ENCODE measurements at places on chromosomes 2 and 18.

DNA sequence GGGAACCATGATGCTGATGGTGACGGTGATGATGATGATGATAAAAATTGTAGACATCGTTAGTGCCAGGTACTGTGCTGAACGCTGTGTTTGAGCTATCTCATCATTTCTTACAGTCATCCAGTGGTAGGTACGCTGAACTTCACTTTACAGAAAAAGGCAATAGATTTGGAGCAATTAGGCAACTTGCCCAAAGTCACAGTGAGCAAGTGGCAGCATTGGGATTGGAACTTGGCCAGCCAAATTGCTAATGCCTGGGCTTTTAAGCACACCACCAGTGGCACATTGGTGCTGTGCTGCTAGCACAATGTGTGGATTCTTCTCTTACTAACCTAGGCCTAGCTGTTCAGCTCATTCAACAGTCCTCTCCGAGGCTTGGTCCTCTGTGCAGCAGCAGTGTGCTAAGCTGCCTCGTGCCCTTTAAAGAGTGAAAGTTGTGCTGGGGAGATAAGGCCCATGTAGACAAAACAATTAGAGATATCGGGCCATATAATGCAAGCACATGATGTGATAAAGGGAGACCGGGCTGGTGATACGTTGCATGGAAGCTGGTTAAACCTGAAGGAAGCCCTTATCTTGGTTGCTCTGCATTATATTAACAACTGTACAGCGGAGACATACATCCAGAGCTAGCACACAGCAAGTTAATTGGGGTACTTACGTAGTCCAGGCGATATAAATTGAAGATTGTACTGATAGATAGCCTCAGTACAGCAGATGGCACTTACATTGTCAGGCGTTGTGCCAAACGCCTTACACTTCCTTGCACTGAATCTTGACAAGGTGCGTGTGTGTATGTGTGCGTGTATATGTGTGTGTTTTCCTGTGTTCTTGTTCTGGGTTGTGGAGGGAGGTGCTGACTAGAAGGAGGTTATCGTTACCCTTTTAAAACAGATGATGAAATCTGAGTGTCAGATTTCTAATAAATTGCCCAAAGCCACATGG is 28.4 kb downstream of the HK2 start:
- DNase-seq = no peak

- no peak for DNase-seq
Observed at GRCh38 chr18:39191931-39192330, 1626.3 kb upstream of the CELF4 start.

DNA sequence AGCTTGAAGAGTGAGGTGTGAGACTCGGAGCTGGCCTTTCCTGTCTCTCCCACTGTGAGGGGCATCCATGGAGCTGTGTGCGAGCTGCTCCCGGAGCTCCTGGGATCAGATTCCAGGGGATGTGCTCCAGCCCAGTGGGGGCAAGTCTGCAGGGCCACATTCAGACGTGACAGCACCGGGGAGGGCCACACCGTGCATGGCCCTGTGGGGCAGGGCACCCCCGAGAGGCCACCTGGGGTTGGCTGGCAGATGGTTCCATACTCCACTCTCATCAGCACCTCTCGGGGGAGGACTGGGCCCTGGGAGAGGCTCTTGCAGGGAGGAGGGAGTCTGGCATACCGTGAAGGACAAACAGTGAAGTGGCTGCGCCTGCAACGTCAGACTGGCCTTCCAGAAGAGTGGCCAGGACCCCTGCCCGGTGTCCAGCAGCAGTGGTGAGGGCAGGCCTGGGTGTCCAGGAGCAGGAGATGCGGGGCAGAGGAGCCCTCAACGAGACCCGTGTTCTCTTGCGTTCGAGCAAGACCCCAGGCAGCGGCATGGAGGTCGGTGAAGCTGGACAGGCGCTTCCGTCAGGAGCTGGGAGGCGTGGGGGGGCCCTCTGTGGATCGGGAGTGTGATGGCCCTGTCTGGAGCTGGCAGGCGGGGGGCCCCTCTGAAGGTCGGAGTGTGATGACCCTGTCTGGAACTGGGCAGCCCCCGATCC is 84.3 kb downstream of the ASB1 start:
- no peak for DNase-seq

DNA sequence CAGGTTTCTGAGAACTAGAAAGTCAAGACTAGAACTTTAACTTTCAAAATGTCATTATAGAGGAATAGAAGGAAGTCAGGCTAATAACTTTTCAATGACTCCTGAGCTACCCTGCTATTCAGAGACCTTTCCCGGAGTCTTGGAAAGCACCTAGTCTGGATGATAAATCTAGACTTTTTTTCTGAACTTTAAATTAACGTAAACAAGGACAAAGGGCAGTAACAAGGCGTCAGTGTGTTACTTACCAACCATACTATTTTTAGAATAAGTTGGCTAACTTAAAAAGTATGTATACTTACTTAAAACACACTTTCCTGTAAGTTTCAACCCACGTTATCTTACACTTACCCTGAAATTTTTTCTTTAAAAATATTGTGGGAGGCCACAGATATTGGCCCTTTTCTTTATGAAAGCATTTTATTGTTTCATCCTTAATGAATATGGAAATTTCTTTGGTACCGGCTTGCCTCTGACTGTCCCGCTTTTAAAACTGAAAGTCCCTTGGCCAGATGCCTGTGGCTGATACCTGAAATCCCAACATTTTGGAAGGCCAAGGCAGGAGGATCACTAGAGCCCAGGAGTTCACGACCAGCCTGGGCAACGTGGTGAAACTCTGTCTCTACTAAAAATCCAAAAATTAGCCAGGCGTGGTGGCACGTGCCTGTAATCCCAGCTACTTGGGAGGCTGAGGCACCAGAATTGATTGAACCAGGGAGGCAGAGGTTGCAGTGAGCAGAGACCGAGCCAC is 9.7 kb downstream of the PMAIP1 start:
- no peak for DNase-seq

GRCh38 chr2:11784747-11785610 is 38.5 kb downstream of the LPIN1 start:
- no peak for DNase-seq

DNA sequence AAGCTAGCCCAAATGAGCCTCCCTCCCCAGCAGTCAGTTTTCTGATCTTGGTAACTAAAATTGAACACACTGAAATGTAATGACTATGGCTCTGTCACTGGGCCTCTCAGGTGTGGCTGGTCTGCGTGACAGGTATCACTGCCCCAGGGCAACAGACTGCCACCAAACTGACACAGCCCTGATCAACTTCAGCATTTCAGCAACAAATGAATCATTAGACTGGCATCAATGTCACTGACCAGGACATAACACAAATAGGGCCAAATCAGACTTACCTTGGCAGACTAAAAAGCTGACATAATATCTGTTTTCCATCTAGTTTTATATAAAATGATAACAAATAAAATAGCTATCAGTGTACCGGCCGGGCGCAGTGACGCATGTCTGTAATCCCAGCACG is 290.8 kb upstream of the CHAC2 start:
- DNase-seq = no peak

DNA sequence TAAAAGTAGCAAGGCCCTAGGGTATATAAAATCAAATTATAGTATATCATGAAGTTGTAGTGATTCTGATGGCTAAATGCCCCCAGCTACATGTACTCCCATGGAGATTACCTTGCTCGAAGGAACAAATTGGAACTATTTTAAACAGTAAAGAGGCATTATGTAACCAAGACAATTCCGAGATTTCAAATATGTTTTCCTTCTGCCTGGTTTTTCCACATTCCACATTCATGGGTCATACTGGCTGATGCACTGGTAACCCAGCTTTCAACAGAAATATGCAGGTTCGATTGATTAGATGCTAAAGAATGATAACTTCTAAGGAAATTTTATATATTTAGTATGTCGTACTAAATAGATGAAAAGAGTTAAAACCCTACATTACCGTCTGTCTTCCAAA is 62.3 kb upstream of the MGAT4A start:
- DNase-seq = no peak

DNA sequence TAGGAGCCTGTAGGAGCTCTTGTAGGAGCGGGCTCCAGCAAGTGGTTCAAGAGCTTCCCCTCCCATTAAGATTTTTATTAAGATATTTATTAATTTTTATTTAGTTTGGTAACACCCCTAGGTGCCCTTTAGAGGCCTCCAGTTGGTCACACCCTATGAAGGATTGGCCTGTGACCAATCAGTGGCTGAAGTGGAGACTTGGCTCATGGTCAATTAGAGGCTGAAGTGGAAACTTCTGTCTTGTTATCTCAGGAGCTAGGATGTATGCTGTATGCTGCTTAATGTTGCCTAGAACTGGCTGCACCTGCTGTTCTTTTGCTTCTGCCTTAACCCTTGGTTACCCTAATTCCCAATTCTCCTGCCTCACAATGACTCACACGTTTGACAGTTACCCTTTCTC is 48.7 kb downstream of the DHRS9 start:
- DNase-seq = no peak

DNA sequence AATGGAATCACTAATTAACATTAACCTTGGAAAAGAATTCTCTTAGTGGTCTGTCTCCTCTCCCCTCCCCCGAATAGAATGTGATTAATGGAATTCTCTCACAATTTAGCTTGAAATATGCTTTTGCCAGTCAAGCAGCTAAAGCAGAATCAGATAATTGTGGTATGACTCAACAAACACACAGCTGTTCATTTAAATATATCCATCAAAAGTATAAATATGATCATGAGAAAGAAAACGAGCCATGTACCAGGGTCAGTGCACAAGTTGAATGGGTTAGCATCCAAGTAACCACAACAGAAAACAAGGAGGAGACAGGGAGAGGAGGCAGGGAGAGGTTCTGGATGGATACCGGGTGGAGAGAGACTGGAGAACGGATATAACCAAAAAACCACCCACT is 66.9 kb downstream of the ACVR1 start:
- DNase-seq = no peak

DNA sequence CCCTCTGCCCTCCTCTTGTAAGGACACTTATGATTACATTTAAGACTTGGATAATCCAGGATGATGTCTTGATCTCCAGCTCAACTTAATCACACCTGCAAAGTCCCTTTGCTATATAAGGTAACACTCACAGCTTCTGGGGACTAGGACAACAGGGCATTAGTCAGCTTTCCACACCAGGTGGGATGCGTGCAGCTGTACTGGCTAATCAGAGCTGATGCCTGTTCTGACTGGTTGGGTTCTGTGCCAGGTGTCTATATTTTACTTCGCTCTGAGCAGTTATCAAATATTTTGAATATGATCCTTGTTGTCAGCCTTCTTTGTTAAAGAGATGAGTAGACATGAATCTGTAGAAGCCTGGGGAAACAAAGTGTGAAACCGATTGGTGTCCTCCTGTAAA is 115.5 kb upstream of the ATP8B1 start:
- DNase-seq = no peak

DNA sequence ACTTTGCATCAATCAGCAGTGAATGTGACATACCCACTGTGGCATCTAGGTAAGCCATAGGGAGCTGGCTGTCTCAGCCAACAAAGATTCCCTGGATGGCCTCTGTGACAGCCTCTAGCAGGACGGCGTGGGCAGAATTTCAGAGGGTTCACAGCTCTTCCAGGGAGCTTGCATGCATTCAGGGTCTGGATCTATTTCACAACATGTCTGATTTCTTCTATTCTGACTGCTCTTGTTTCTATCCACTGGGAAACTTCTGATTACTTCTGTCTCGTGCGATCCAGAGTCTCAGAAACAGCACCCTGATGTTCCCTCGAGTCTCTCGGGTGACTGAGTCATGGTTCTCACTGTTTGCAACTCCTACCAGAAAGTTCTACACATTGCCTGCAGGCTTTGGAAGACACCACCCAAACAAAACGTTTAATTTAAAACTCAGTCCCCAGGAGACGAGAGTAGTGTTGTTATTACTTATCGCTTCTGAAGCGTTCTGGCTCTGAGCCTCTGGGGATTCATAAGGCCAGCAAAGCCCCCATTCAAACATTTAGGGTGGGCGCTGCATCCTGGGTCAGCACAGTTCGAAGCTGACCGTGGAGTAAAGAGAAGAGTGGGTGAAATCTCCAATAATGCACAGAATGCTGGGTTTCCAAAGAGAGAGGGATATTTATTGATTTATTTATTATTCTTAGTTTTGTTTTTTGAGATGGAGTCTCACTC is 41.9 kb upstream of the ODC1 start:
- DNase-seq = no peak

GRCh38 chr2:44616667-44617155 is 255.0 kb downstream of the CAMKMT start:
- no peak for DNase-seq

DNA sequence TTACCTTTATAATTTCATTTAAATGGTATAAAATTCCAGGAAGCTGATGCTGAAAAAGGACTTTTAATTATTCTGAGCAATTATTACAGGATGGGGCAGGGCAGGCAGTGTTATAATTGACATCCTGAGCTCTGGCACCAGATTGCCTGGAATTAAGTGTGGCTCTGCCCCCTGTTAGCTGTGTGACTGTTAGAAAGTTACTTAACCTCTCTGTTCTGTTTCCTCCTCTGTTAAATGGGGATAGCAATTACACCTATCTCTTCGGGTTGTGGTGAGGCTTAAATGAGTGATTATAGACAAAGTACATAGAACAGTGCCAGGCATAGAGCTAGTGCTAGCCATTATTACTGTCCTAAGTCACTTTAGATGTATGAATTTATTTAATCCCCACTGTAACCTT is 327.3 kb downstream of the SMAD2 start:
- no peak for DNase-seq

- no peak for DNase-seq
Observed at GRCh38 chr2:100893392-100894104, 73.6 kb downstream of the NPAS2 start.

DNA sequence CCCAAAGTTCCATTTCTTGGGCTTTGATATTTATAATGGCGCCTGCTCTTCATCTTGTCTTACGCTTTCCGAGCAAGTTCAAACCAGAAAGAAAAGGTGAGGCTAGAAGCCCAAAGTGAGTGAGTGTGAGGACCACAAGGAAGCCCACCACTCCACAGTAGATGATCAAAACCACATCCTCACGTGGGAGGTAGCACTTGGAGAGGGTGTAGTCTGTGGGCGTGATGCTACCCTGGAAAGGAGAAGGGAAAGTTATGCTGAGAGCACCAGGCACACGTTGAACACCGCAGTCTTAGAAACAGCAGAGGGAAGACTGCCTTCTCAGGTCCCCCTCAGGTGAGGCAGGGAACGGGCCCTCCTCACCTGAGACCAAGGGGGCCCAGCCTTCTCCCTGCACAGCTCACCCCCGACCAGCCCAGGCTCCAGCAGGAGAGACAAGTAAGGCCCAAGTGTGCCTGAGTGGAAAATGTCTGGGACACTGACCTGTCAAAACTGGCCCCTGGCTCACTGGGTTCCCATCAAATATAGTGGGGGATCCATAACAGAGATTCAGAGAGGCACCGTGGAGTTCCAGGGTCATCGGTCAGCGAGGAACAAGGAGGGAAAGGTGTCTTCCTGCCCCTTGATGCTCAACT is 23.6 kb downstream of the MPPE1 start:
- no peak for DNase-seq

GRCh38 chr18:6885006-6885481 is 155.5 kb downstream of the ARHGAP28 start:
- no peak for DNase-seq

- DNase-seq = no peak
Observed at GRCh38 chr2:219002395-219003266, 9.4 kb upstream of the CRYBA2 start.

DNA sequence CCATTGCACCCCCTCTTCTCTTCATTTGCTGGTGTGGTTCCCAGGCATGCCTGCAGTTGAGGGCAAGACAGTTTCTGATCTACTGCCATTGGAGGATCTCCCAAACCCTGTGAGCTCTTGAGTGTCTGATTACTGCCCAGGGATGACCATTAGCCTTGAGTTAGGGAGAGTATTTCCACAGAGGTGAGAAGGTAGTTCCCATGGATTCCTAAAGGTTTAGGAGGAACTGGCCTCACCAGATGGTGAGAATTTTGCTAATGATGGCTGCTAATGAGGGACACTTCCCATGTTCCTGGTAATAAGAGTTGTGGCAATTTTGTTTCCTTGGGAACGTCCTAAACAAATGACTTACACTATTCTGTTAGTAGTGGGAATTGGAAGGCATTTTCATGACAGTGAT is 42.5 kb downstream of the PTPRM start:
- DNase-seq = no peak

All from cortex of kidney (tissue), 1 donor.